RWPE2 (cell line): ENCODE measurements at places on chromosomes 6 and 20.

DNA sequence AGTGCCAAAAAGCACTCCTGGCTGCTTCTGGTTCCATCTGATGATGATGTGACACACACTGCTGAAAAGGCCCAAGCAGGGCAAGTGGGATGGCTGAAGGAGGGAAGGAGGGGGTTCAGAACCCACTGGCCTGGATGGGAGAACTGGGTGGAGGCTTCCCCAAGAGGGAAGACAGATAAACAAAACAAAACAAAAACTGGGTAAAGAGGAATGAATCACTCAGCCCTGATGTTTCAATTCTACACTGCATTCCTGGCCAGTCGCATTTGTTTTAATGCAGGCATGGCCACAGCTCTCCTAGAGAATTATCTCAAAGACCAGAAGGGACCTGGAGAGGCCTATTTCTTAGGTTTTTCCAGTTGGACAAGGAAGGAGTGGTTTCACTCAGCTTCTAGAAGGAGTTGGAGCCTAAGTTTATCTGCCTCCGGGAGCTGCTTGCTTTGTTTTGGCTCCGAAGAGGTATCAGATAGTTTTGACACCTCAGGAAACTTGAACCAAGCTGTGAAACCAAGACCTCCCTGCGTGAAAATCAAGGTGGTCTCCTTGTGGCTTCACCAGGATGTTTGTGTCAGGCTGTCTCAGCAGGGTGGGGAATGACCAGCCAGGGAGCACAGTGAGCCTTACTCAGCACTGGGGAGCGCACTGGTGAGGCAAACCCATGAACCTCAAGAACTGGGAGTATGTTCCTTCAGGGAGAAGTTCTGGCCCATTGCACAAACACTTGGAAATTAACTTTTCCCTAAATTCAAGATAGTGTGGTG lies 16.1 kb downstream of the TTPAL start:
- peak; percentile 66 for DNase-seq

- DNase-seq, result peak; percentile 99
These were observed 31.9 kb downstream of the NTSR1 start for GRCh38 chr20:62740286-62741141.

GRCh38 chr20:33719277-33719988 lies 677 bp downstream of the PXMP4 start:
- no peak for DNase-seq

DNA sequence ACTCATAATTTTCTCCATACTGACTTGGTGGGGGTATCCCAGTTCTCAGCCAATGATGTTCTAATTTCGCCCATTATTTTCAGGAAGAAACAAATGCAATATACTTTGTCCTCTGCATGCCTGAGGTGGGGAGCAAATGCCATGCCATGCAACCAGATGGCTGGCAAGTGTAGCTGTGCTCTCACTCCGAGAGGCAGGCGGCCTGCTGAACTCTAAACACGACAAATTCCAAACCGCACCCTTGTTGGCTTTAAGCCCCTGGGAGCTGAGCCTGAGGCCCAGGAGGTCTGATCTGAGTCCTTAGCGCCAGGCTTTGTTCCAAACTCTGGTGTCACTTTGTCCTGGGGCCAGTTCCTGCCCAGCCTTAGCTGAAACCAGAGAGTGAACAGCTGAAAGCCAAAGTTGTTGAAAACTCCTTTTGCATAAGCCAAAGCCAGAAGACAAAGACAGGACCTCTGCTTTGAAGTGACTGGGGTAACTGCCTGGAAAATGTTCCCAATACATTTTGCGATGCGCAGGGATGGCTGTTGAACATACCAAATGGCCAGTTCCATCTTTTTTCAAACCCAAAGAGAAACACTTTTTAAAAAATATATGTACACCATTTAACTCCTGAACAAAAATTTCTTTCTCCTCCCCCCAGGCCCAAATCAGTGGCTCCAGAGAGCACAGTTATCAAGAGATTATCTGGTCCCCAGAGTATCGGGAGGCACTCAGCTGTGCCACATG lies 46.2 kb downstream of the TTI1 start:
- no peak for DNase-seq

DNA sequence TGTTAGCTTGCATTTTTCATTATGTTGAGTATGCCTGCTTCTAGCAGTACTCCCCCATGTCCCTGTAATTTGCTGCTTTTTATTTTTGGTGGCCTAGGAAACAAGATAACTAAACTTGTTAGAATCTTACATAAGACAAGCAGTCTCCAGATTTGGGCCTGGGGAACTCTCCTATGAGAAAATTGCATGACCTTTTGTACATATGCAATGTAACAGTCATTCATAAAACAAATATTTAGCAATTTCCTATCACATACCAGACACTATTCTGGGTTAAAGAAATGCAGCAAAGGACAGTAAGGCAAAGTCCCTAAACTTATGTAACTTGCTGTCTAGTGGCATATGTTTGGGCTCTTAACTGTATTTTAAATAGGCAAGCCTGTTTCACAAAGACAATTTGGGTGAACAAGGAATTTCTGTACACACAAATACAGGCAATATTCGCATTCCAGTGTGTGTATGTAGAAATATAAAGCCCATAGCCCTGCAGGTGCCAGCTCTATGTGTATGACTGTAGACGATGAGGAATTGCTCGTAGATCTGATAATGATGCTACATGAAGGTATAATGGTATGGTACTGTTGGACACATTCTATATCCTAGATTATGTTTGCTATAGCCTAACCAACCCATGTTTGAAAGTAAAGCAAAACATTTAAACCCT lies 305.2 kb upstream of the CITED2 start:
- DNase-seq, result no peak

DNA sequence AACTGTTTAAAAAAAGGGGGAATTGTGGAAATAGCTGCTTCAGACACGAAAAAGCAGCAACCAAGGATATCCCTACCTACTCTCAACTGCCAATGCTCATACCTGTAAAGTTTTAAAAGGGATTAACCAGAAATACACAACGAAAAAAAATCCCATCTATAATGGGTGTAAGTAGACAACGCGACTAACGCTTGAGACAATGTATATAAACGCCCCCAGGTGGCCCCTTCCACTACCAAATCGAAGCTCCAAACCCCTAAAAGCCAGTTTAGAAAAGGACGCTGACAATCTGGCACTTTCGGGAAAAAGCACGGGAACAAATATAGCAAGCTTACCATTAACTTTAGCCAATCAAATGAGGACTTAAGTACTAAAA lies 94.5 kb upstream of the BTN3A2 start:
- no peak for DNase-seq

- no peak for DNase-seq
These were observed 11.5 kb downstream of the ITPR3 start for GRCh38 chr6:33632558-33633039.

DNA sequence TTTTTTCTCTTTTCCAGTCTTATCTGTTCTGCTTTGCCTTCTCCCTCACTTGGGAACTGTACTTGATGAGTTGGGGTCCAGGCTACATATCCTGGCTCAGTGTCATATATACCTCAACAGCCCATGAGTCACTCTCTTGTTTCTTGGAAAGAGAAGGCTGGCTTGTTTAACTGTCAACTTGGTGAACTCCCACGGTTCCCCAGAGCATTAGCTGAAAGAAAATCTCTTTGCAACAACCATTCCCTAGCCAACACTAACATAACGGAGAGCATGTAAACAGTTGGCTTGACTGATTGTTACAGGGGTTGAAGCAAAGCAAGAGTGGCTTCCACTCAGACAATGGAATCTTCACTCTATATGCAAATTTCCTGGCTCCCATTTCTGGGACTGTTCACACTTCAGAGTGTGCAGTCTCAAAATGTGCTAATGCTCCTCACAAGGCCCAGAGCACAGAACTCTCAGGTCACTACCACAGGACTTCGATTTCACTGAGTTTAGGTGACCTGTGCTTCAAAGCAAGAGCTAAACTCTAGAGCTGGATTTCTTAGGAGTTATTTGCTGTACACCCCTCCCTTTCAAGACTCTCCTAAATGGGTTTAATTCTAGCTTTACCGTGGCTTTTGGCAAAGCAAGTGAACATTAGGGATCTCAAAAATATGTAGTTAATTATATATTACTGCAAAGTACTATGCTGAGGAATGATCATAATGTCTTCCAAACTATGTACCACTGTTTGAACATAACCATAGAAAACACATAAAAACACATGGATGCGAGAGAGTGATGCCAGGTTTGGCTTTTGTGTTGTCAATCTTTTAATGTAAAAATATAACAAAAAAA lies 609.8 kb downstream of the RFPL4B start:
- no peak for DNase-seq

DNA sequence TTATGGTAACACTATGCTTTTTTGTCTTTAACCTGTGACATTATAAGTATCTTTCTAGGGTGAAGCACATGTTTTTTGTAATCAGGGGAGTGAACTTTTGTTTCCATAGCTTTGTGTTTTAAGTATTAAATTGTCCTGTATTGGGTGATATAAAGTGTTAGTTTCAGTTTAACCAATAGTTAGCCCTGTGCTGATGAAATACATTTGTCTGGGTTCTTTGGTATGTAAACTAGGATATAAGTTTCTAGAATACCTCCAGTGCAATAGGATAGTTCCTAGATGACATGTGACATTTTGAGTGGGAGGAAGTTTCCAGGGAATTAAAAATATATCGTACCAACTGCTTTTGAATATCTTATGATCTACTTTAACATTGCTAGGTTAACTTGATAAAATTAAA lies 611.0 kb upstream of the MARCKS start:
- DNase-seq, result no peak

- DNase-seq, result no peak
These were observed 92.2 kb downstream of the CEP162 start for GRCh38 chr6:84135291-84135690.

DNA sequence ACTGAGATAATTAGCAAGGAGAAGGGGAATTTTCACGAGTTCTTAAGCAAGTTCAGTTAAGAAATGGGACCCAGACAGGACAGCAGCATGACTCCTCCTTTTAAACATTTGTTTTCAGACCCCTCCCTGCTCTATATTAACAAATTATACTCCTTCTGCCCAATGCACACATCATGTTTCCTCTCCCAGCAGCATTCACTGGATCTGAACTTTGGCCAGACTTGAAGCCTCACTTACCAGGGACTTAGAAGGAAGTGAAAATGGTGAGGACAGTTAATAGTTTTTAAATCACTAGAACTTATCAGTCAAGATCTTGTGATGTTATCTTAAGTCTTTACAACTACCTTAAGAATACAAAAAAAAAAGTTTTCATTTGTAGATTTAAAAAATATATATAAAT lies 1174.7 kb upstream of the MAP3K7 start:
- no peak for DNase-seq

DNA sequence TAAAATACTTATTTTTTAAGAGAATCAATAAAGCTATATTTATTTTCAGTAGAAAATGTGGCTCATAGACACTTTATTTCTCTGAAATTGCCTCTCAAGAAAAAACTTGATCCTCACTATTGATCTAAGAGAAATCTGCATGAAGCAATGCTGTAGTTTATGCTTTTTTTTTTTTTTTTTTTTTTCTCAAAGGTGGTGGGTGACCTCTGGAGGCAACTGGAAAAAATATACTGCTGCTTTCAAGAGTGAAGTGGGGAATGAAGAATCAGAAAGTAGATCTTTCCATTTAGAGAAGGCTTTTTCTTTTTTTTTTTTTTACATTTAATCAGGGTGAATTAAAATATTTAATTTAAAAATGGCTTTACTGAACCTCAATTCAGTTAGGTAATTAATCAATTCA lies 169.3 kb downstream of the SLC16A10 start:
- no peak for DNase-seq

GRCh38 chr20:47809161-47809960 lies 24.1 kb upstream of the SULF2 start:
- DNase-seq, result peak; percentile 100

DNA sequence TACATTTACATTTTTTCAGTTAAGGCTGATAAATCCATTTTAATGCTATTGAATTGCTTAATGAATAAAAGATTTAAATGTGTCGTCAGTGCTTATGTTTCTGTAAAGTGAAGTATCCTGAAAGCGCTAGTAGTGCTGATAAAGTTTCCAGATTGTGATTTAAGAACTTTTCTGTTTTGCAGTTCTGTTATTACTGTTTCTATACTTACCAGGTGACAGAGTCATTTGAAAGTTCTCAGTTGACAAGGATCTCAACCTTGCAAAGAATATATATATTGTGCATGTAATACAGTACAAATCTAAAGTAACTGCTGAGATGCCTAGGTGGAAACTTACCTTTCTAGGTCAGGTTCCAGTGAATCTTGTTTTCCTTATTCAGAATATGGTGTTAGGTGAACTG lies 201.8 kb downstream of the ARID1B start:
- no peak for DNase-seq

- no peak for DNase-seq
These were observed 31.5 kb upstream of the GCM1 start for GRCh38 chr6:53179961-53180651.

DNA sequence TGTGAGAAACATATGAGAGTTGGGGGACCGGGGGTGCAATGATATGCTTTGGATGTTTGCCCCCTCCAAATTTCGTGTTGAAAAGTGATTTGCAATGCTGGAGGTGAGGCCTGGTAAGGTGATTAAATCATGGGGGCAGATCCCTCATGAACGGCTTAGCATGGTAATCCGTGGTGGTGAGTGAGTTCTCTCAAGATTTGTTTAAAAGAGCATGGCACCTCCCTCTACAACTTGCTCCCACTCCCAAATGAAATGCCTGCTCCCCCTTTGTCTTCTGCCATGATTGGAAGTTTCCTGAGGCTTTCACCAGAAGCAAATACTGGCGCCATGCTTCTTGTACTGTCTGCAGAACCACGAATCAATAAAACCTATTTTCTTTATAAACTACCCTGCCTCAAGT lies 2.5 kb downstream of the DEK start:
- DNase-seq, result no peak

DNA sequence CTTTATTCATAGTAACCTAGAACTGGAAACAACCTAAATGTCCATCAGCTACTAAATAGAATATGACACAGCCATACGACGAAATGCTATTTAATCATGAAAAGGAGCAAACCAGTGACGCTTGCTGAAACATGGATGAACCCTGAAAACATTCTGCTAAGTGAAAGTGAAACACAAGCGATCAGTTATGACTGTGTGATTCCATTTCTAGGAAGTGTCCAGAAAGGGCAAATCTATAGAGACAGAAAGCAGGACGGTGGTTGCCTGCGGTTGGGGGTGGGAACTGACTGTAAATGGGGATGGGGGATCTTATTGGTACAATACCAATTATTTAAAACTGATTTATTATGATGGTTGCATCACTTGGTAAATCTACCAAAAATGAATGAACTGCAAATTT lies 126.8 kb downstream of the IPCEF1 start:
- no peak for DNase-seq

GRCh38 chr6:111950661-111951496 lies 77.6 kb upstream of the FYN start:
- DNase-seq, result no peak

DNA sequence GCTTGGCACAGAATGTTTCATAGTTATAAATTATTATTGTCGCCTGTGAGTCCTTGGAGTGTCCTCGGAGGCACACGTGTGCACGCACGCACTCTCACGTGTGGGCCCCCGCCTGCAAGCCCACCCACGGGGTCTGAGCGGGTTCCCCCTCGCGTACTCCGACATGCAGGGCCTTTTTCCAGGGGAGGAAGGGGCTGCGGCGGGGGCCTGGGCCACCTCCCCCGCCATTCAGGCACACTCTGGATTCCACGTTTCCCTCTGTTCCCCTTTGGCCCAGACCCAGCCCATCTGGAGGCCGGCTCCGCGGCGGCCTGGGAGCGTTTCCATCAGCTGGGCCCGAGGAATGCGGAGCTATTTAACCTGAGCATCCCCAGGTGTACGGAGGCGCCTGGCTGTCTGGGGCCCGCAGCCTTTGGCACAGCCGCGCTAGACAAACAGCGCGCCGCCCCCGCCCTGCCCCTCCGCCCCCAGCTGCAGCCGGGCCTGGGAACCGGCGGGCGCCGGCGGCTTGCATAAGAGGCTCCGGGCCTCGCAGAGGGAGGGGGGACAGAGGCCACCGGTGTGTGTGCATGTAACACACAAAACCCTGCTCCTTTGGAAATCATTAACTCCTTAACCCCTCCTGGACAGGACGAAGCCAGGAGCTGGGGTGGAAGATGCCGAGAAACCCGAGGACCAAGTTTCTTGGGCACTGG lies 3.3 kb downstream of the ID1 start:
- peak; percentile 99 for DNase-seq
